ENCODE measurements at places on chromosomes 3 and 15.
A peak's percentile ranks its signal among the peaks of the same experiment; 100 is the strongest.

- no peak for DNase-seq
Measured at GRCh38 chr3:101149251-101149650, 156.0 kb upstream of the ABI3BP start.

DNA sequence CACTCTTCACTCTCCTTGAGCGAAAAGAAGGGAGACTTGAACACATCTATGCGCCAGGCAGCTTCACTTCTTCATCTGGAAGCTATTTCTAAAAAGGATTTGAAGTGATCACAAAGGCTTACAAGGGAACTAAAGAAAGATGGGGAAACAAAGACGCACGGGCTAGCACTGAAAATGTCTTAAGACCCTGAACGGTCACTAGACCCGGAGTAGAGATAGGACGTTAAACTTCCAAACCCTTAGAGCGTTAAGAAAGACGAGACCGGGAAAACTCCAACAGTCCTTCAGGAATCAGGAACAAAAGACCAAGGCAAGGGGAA is 47.5 kb upstream of the EPHB3 start:
- DNase-seq, result no peak

- DNase-seq, result no peak
Measured at GRCh38 chr3:169362301-169362700, 301.2 kb downstream of the MECOM start.

- DNase-seq, result no peak
Measured at GRCh38 chr3:27358372-27358771, 10.8 kb downstream of the NEK10 start.

- no peak for DNase-seq
Measured at GRCh38 chr3:60728006-60728405, 523.2 kb downstream of the FHIT start.

- no peak for DNase-seq
Measured at GRCh38 chr3:193963808-193964516, 172.0 kb upstream of the HES1 start.

DNA sequence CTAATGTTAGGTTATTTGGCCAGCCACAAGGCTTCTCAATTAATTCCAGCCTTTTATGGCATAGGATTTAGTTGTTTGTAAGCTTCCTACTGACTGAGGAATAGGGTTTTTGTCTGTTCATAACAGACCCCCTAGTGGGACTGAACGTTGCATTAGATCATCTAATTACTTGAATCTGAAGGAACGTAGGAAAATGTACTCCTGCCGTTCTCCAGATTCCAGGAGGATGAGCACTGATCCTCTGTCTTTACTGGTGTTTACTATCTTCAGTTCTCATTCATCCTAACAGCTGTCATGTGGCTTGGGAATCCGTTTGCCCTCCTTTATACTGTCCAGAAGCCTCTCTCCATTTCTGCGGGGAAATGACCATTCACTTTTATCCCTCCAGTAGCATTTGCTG is 52.7 kb downstream of the RAD54L2 start:
- no peak for DNase-seq

- DNase-seq, result peak; percentile 40
Measured at GRCh38 chr3:105700575-105700974, 168.2 kb downstream of the CBLB start.

DNA sequence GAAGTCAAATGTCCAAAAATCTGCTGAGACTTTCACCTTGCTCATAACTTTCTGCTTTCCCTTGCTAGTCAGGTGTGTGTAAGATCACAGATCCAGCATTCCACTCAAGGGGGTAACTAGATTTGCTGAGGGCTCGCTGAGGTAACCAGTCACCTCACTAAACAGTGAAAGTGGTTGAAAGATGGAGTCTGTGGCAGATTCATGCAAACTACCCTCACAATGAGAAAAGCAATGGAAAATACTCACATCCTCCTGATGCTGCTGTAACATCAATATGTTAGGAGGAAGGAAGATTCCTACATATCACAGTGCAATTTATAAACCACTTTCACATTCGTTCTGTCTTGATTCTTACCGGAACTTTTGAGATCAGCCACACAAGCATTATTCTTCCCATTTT is 174.3 kb upstream of the BCL6 start:
- DNase-seq, result peak; percentile 21

DNA sequence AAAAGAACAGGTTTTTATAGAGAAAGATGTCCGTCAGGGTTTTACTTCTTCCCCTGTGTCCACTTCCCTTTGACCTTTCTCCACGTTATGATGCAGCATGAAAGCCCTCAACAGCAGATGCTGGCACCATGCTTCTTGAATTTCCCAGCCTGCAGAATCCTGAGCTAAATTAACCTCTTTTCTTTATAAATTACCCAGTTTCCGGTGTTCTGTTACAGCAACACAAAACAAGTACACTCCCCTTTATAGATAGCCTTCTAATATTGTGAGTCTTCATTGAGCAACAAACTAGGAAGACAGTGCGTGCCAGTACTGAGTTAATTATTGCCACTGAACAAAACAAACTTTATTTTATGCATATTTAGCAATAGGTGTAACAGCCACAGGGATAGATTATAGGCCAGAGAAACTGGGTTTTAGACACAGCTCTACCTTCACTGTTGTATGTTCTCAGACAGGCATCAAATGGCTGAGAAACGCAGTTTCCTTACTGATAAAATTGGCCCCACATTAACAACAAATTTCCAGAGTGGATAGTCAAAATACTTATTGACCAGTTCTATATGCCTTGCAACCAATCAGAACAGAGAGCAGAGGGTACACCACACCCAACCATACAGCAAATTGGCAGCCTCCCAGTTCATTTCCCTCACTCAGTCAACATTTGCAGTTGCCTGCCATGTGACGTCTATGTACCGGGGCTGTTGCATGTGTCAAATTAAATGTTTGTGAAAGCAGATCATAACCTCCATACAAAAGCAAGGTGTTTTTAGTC is 14.4 kb upstream of the TBL1XR1 start:
- DNase-seq, result no peak

DNA sequence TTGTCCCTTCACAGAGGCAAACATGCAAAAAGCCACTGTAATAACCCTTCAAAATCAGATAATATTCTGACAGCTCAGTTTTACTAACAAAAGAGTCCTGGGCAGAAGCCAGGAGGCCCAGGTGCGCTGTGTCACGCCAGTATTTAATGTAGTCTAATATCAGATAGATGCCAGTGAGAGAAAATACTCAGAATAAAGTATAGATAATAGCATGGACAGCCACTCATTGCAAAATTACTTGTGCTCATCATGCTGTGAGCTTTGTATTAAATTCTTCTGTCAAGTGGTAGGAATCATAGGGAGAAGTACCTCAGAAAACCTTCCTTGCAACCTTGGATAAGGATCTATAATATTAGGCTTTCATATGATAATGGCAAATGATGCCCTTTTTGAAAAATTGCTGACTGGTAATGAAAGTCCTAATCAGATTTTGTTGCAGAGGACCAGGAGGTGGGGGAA is 1154.3 kb downstream of the ROBO1 start:
- no peak for DNase-seq

DNA sequence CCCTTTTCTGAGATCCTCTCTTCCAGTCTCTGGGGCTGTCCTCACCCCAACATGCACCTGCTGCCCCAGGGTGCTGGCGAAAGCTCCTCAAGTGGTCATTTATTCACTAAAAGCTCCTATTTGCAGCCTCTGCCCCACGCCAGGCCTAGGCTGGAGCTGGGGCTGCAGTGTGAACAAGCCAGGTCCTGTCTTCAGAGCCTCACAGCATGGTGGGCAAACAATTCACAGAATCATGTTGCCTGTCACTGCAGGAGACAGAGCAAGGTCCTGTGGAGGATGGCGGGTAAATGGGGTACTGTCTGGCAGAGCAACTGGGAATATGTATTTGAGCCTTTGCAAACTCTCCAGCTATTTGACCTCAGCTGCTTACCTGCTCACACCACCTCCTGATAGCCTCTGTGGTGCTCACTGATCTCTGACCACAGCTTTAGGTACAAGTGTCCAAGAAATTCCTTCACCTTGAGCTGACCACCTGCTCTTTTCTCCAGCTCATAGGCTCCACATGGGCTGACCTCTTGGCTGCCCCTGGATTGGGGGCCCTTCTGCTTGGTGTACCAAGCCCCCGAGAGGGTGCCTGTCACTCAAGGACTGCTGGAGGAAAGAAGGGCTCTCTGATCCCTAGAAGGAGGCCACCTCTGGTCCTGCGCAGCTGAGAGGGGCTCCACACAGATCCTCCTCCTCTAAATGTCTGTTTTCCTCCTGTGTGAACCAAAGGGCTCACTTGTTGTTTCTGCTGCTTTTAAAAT is 35.6 kb downstream of the AMOTL2 start:
- DNase-seq, result no peak

DNA sequence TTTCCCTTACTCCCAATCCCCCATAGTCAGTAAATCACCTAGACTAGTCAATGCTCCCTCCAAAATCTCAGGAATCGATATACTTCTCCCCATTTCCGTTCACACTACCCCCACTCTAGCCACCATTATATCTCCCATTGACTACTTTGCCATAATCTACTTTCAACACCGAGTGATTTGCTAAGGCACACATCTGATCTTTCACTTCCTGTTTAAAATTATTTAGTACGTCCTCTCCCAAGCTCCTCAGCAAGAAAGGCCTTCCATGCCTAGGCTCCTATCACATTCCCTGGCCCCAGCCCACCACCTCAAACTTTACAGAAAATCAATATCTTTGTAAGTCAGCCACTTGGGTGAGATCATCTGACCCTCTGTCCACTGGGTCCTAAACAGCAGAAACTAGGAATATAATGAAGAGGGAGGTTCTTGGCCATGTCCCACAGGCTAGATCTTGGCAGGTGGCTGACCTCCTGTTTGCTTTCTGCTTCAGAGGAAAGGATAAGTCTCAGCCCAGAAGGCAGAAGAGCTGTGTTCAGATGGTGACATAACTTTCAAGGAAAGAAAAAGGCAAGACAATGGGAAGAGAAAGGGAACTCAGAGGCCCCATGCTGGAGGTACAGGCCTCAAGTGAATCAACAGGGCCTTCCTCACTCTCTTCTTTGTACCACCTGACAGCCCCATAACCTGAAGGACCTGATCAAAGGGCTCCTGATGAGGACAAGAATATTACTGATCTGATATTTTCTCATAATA is 103.0 kb downstream of the RPL22L1 start:
- no peak for DNase-seq

GRCh38 chr3:24769918-24770317 is 275.3 kb upstream of the THRB start:
- no peak for DNase-seq

- no peak for DNase-seq
Measured at GRCh38 chr15:82730022-82730530, 20.4 kb upstream of the AP3B2 start.

- DNase-seq, result no peak
Measured at GRCh38 chr3:139325551-139325950, 18.3 kb upstream of the MRPS22 start.

- no peak for DNase-seq
Measured at GRCh38 chr3:180594631-180595558, 7.1 kb upstream of the TTC14 start.

GRCh38 chr3:185070491-185071286 is 82.2 kb downstream of the C3orf70 start:
- no peak for DNase-seq

DNA sequence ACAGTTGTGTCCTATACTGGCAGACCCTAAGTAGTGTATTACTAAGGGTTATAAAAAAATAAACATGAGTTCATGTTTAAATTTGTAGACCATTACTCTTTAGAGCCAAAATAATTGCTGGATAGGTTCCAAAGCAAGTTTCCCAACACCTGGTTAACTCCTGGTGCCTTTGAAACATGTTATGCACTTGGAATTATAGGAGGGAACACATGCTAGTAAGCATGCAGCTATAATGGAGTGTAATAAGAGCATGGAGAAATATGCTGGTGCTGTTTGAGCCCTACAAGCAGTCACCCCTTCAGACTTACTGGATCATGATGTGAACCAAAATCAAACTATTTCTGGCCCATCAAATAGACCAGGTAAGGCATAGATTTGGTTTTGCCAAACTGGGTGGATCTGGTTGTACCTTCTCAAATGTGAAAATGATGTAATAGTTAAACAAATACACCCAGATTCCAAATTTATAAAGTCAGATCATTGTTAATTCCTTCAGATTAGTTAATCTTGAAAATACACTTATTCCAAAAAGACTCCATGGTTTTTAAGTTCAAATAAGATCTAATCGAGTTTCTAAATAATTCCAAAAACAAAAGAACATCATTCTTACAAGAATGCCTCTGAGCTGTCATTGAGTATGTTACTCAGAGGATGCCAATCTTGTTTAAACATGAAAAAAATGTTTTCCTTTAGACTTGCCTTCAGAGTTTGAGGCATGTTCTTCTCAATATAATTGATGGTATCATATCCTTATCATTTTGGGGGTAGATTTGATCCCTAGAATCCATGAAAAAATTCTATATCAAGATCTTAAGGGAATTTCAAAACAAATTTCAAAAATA is 69.3 kb downstream of the LRRC28 start:
- DNase-seq, result no peak

DNA sequence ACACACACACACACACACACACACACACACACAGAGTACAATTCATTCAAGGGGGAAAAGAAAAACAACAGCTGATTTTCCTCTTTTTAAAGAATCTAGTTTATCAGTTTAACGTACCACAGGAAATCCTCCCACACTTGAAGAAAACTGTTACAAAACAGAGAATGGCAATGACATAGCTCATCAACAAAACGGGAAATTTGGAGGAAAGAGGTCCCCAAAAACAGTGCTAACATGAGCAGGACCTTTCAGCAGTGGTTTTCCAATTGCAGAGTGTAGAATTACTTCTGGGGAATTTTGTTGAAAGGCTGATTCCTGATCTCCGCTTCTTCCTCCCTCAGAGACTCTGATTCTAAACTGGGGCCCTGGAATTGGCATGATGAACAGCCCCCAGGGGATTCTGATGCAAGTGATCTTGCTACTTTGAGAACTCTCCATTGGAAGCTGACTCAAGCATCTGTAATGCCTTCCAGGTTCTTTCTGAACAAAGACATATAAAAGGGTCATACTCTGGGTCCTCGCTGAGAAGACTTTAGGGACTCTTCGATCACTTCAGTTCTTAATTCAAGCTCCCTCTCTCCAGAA is 442.6 kb upstream of the PROK2 start:
- DNase-seq, result no peak

- peak; percentile 16 for DNase-seq
Measured at GRCh38 chr15:90665288-90666134, 51.6 kb upstream of the BLM start.

- DNase-seq, result no peak
Measured at GRCh38 chr3:55488398-55489055, 1.4 kb upstream of the WNT5A start.

DNA sequence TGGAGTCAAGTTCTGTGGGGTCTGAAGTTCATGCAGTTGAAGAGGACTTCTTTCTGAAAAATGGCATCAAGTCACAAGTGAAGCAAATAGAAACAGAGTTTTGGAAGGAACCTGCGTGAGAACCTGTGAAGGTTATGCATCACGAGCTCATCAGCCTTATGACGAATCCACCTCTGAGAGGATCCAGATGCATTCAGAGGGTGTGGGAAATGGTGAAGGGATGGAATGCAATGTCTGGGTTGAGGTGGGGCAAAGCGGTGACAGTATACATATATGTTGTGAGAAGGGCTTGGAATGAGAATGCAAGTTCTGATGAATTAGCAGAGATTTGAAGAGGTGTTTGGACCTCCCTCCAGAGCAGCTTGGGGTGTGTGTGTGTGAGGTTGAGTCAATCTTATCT is 382.1 kb upstream of the TBL1XR1 start:
- DNase-seq, result no peak

All from CD4-positive, alpha-beta T cell treated with Interleukin-2 at 100 ng/mL for 4 hours (primary cell).